NCI-H187 treated with DMSO at 0.1 percent for 48 hours (cell line): ENCODE measurements at places on chromosomes 2 and 18.

DNA sequence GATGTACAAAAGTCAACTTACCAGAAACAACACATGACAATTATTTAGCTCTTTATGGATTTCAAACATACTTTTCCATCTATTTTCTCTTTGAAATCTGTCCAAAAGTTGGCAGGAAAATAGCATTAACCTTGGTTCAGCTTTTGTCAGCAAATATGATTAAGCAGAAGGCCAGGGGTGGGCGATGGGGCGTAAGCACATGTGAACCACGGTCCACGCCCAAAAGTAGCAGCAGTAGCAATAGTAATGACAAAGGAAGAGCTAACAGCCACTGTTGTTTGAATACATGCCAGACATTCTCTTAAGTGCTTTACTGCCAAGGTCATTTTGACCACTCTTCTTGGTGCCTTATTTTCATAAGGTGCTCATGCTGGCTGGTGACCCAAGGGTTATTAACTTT, 73.5 kb downstream of the ANTXR1 start:
- no peak for DNase-seq

GRCh38 chr2:121052023-121052422, 233.0 kb downstream of the TFCP2L1 start:
- no peak for DNase-seq

DNA sequence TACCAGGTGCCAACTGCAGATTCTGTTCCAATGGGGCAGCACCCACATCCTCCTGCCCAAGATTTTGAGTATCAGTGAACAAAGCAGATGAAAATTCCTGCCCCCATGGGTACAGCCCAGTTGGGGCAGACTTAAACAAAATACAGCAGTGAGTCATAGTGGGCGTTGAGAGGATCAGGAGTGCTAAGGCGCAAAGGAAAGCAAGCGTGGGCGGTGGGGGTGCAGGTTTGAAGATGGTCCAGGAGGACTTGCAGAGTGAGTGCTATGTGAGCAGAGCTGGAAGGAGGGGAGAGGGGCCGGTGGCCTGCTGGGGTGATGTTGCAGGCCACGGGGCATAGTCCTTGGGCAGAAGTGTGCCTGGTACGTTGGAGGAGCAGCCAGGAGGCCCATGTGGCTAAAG, 24.7 kb downstream of the STEAP3 start:
- DNase-seq = no peak

GRCh38 chr2:169909376-169909775, 82.1 kb downstream of the UBR3 start:
- DNase-seq = no peak

DNA sequence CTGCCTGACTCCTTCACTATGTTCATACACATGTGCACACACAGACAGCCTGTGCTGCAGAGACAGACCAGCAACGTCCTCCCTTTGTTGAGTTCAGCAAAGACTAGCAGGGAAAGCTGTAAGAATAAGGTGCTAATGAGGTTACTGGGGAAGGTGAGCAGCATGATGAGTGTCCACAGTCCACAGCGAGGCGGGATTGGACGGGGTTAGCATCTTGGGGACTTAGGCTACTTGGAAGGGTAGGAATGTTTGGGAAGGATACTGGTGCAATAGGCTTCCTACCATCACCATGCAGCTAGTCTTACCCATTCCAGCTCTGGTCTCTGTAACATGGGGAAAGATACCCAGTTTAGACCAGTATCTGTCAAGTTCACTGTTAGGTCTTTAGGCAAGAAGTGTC, 41.9 kb downstream of the DPYSL5 start:
- DNase-seq = no peak

DNA sequence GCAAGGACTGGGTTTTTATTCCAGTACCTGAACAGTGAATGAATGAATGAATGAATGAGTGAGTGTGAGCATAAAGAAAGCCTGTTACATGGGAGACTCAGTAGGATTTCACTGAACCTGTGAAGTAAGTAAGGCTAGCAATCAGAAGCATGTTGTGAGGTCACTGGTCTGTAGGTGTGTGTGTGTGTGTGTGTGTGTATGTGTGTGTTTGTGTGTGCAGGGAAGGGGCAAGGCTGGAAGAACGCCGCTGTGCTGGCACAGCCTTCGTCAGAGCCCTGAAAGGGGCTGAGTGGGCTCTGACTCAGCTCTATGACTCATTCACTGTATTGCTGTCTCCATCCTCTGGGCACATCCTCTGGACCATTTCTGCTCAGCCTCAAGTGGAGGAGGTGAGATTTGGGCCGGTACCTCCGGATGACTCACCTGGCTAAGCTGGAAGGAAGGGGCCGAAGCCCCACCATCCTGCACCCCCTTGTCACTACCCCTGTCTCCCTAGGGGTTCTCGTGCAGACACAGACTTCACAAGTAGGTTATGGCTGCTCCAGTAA, 51.4 kb upstream of the MRPL33 start:
- no peak for DNase-seq

- DNase-seq = no peak
Observed at GRCh38 chr18:45166836-45167551, 448.3 kb upstream of the SLC14A2 start.

- DNase-seq = no peak
Observed at GRCh38 chr2:20602803-20603202, 48.1 kb downstream of the HS1BP3 start.

DNA sequence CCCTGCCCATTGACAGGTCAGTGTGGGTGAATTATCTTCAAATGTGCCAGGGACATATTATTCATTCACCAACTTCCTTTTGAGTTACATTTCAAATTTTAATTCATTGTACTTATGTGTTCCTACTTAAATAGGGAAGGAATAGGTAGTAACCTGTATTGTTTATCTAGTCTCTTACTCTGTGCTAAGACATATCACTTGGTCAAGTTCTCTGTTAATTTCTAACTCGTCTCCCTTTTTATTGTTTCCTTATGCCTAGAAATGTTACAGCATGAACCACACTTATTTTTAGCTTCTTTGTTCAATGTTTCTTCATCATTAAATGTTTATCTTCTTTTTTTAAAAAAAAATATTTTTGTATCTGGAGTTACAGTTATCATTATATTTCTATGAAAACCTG, 151.9 kb downstream of the HAUS1 start:
- DNase-seq = no peak

GRCh38 chr2:239948100-239948881, 76.9 kb downstream of the NDUFA10 start:
- DNase-seq = no peak

GRCh38 chr2:38113981-38114708, 38.2 kb upstream of the CYP1B1 start:
- DNase-seq = no peak

GRCh38 chr18:3061581-3062312, 48.8 kb upstream of the LPIN2 start:
- no peak for DNase-seq

DNA sequence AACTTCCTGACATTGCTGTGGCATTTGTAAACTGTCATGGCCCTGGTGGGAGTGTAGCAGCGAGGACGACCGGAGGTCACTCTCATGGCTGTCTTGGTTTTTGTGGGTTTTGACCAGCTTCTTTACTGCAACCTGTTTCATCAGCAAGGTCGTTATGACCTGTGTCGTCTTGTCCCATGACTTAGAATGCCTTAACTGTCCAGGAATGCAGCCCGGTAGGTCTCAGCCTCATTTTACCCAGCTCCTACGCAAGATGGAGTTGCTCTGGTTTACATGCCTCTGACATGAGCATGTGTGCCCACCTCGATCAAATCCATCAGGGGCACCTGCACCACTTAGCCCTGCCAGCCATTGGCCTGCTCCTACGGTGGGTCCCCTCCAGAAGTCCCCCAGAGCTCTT, 32.9 kb upstream of the SLC66A3 start:
- no peak for DNase-seq

GRCh38 chr2:80459028-80459427, 154.5 kb upstream of the LRRTM1 start:
- DNase-seq = peak; percentile 6

GRCh38 chr2:136239079-136239685, 121.2 kb upstream of the CXCR4 start:
- no peak for DNase-seq

- no peak for DNase-seq
Observed at GRCh38 chr2:199883474-199884212, 27.4 kb upstream of the C2orf69 start.
